ENCODE measurements at places on chromosomes 2 and 18.

- DNase-seq = no peak
Observed at GRCh38 chr18:57794951-57795728, 8.0 kb downstream of the ATP8B1 start.

DNA sequence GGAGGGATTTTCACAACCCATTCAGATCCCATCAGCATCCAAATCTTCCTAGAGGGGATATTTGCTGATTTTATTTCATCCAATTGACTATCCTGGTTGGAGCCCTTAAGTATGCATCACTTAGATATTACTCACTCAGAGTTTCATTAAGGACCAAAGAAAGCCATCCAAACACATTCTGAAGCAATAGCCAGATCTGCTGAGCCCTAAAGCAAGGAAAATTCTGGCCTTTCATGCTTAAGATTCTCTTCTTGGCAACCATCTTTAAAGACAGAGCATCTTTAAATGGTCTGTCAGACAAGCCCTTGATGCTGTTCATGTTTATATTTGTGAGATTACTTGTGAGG lies 40.9 kb upstream of the C1D start:
- DNase-seq = no peak

DNA sequence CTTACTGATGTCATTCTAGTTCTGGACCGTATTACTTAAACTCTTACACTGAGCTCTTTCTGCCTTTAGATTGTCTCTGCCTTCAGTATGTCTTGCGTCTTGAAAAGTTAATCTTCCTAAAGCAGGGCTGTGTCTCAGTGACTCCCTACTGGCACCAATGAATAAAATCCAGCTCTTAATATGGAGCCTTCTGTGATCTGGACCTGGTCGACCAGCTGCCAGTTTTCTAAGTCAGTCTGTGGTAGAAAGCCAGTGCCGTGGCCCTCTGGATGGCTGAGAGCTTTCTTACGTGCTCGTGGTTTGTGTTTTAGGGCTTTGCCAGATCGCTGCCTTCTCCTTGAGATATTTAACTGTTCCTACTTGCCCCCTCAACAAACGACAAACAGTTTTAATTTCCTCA lies 26.8 kb downstream of the ZNF407 start:
- no peak for DNase-seq

DNA sequence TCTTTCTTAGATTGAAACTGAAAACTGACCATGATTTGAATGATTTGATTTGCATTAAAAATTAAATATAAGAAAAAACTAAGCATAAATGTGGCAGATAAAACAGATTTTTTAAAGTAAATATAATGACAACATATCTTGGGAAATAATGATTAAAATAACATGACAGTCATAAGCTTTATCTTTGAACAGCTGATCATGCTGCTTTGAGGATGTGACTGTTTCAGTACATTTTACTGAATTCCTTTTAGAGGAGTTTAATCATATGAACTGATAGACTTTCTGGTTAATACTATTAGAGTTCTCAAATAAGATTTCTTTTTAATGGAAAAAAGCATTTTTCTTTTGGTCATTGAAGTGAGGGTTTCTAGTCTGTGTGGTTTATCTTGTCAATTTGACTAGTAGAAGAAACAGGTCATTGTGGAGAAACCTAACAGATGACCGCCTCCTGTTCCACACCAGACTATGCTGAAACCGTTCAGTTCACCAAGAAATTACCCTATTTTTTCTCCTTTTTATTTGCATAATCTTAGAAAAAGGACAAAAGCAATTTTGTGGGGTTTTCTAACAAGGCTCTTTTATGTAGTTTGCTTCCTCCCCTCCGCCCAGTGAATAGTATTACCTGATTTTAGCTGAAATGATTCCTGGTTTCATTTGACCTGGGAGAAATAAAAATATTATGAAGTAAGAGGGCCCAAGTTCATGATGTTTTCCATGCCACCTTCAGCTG lies 262.1 kb downstream of the PTGR3 start:
- DNase-seq = no peak

DNA sequence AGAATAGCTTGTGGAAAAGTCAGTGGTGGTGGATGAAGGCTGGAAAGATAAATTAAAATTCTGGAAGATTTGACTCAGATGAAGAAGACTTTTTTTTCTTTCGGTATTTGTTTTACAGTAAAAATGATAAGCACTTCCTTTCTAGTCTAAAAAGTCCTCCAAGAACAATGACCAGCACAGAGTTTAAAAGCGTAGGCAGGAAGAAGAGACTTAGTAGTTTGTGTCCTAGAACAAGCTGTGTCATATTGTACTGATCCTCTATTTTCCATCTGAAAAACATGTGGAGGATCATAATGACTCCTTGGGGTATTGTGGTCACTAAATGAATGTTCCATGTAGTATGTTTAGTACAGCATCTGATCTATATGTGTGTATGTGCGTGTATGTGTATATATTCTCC lies 132.4 kb upstream of the FSHR start:
- DNase-seq = no peak

DNA sequence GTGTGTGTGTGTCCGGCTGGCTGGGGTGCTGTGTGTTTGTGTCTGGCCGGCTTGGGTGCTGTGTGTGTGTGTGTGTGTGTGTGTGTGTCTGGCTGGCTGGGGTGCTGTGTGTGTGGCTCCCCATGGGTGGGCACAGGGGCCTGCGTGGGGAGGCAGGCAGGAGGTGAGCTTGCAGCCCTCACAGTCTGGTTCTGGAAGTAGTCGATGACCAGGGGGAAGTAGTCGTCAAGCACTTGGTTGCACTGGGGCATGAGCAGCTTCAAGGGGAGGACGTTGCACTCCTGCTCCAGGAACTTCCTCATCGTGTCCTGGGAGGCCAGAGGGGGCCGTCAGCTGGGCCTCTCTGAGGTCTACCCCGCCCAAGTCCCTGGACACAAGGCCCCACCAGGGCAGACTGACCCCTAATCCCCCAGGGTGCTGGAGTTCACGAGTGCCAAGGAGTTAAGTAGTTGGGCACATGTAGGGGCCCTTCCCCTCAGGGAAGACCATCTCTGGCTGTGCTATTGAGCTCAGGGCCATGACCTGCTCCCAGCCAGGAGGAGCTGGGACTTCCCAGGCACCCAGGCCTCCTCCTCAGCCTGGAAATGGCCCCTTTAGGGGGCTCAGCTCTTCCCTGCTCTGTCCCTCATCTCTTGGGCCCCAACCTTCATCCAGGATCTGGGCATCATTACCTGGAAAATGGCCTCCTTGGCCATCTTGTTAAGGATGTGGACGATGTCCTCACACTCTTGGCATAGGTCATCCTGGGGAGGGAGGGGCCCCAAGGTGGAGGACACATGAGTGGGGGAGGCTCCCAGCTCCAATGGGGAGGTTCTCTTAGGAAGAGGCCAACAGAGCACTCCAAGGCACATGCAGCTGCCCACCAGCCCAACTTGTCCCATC lies 1.3 kb downstream of the SFTPB start:
- no peak for DNase-seq

- DNase-seq = no peak
Observed at GRCh38 chr2:136189221-136189782, 71.4 kb upstream of the CXCR4 start.

- peak; percentile 54 for DNase-seq
Observed at GRCh38 chr18:62249478-62250097, 62.5 kb downstream of the RELCH start.

- DNase-seq = no peak
Observed at GRCh38 chr2:206531996-206532543, 88.7 kb downstream of the ADAM23 start.

GRCh38 chr2:42105330-42106256 lies 57.8 kb downstream of the PKDCC start:
- DNase-seq = no peak

GRCh38 chr2:3738454-3738853 lies 35.1 kb downstream of the DCDC2C start:
- no peak for DNase-seq

DNA sequence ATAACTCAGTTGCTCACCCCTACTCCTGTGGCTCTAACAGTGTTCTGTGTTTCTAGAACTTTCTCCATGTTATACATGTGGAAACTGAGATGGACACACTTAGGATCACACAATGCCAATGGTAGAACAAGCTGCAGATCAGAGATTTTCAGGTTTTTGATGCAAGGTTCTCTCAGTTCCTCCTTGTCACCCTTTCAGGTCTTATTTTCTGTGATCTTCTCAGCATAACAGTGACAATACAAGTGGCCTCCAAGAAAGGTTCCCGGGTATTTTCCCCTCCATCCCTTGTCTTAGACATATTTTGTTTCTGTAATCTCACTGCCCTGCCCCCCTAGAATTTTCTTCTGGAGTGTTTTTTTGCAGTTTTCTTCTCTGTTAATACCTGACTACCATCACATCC lies 6.2 kb upstream of the MGAT5 start:
- no peak for DNase-seq

GRCh38 chr2:112792419-112792818 lies 8.1 kb upstream of the IL1A start:
- no peak for DNase-seq

- no peak for DNase-seq
Observed at GRCh38 chr2:46300406-46300832, 3.2 kb downstream of the EPAS1 start.

DNA sequence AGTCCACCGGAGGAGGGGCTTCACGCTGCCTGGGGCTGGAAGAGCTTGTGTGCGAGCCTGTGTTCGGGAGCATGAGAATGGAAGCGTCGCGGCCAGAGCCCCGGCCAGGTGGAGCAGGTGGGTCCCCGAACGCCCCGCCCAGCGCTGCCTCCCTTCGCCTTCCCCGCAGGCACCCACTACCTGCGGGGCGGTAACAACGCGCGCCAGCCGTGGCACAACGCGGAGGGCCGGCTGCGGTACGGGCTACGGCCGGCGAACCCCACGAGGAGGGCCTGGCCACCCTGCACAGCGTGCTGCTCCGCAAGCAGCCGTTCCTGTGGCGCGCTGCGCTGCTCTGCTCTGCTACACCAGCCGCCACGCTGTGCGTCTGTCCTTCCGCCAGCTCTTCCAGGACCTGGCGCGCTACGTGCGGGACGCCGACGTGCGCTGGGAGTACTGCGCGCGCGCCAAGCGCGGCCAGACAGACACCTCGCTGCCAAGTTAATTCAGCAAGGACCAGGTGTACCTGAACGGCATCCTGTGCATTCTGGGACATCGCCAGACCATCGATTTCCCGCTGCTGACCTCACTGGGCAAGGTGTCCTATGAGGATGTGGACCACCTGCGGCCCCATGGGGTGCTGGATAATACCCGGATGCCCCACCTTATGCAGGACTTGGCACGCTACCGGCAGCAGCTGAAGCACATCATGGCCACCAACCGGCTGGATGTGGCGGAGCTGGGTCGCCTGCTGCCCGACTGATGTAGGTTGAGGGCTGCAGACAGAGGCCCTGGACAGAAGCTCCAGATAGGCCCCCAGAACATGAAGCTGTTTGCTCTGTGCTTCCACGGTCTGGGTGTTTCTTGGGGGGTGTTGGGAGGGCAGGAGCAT lies 200.6 kb downstream of the NAPG start:
- DNase-seq = peak; percentile 28
